ENCODE measurements at places on chromosomes 1 and 21. TPM values are rescaled to one million over a fixed set of nuclear protein-coding genes. Genes with fewer than 3 reads are reported as not detected.

- peak; percentile 49 for DNase-seq
Measured at GRCh38 chr1:35369922-35370671, 101.6 kb downstream of the ZMYM4 start.

GRCh38 chr1:171916315-171916771, 75.0 kb downstream of the DNM3 start:
- no peak for DNase-seq

DNA sequence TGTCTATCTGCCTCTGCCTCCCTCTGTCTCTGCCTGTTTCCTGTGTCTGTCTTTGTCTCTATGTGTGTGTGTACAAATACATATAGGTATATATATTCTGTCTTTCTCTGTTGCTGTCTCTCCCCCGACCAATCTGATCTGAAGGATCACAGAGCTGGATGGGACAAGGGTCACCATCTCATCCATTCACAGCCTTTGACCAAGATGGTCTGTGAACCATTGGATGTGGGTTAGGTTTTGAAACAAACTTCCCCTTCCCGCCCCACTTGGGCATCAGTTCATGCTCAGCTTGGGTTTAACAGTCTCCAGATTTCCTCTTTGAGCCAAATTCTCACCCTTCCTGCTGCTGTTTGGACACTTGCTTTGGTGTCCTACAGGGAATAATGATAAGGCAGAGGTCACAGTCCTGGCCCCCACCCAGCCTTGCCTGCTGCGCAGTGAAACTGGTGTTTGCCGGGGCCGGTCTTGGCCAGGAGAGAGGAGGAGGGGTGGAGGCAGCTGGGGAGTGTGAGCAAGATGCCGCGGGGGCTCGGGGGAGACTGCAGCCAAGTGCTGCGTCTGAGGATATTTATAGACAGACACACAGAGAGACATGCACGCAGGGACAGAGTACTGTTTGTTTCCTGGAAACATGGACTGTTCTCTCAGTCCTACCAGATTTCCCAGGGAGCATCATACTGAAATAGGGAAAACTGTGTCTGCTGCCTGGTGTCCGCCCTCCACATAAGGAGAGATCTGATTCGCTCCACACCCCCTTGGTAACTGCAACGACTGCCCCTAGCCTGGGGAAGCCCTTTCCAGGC, 27.0 kb upstream of the BTG2 start:
- peak; percentile 92 for DNase-seq

DNA sequence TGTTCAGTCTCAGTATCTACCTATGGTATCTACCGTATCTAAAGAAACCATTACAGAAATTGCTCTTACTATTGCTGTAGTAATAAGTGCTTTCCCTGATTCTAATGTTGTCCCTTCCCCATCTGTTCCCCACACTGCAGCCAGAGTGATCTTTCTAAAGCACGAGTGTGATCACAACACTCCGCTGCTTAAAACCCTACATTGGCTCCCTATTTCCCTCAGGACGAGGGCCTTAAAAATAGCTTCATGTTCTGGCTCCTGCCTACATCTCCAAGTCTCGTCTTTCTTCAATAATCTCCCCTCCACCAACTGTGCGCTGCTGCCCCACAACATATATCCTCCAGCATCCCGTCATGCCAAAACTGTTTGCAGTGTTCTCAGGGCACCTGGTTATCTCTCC, 150.6 kb downstream of the SDCCAG8 start:
- DNase-seq: no peak

CTTNBP2NL gene
- 47.4 TPM for total RNA-seq

GRCh38 chr1:226725897-226726267, 13.2 kb downstream of the ITPKB start:
- DNase-seq: no peak

DNA sequence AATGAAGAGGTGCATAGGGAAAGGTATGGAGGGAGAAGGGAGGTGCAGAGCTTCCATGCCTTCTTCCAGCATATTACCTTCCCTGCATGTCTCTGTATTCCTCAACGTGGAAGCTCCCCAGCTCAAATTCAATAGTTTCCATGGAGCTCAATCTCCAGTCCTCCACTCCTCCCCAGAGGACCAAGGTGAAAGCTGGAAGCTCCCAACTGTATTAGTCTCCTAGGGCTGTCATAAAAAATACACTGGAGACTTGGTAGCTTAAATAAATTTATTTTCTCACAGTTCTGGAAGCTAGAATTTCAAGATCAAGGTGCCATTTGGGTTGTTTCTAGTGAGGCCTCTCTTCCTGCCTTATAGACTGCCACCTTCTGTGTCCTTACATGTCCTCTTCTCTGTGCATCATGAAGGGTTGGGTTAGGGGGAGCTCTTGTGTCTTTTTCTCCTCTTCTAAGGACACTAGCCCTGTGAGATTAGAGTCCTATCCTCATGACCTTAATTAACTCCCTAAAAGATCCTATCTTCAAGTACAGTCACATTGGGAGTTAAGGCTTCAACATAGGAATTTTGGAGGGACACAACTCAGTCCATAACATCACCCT, 21.9 kb upstream of the RABGGTB start:
- DNase-seq: no peak

LCE3E gene
- not detected for total RNA-seq

HSF2BP gene
- 2.0 TPM for total RNA-seq

GRCh38 chr1:109350655-109351054, 43.8 kb upstream of the MYBPHL start:
- no peak for DNase-seq

DNA sequence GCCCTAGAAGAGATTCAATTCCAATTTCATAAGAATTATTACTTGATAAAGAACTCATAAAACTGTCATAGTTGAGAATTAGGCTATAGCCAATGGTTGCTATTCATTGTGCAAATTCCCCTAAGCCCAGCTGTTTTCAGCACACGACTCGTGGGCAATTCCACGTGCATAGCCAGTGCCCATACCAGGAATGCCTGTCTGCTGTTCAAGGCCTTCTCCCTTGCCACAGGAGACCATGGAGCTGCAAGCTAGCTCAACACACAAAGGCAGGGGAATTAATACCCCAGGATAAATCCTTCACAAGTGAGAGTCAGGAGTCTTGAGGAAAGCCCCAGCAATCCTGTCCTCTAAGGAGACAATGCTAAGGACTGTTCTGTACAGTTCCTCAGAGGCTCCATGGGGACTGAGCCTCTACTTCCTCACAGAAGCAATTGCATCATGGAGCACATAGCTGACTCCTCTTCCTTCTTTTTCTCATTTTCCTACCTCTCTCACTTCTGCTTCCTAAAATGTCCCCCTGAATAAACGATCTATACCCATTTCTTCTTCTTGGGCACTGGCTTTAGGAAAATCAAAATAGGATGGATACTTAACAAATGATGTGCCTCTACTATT, 19.1 kb upstream of the CHRM3 start:
- DNase-seq: no peak

KRTAP13-4 gene
- not detected for total RNA-seq

- DNase-seq: no peak
Measured at GRCh38 chr1:46448109-46448911, 41.3 kb upstream of the DMBX1 start.

DYNLT4 gene
- total RNA-seq: 0.52 TPM

DNA sequence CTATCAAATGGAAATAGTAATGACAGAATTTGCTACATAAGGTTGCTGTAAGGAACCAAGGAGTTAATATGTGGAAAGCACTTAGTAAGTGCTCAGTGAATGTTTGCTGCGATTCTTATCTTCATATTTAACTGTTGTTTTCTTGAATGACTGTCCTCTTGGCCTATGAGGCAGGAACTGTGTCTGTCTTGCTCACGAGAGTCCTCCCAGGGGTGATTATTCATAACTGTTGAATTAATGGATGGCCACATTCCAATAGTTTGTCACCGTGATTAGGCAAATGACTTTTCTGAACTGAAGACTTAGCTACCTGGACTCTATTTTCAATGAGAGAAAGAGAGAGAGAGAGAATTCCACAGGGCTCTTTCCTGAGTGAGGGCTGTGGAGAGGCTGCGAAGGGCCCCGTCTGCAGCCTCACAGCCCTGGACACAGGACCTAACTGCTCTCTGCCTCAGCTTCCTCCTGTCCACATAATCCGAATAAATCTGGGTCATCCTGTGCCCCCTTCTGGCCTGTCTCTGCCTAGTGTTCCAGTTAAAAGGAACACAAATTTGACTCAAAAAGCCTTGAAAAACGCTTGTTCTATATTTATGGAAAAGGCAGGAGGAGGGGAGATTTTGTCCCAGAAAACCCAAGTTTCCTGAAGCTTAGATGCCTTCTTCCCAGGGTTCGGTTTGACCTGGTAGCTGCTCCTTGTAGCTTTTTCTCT, 8.5 kb downstream of the EDN2 start:
- no peak for DNase-seq

- DNase-seq: no peak
Measured at GRCh38 chr1:53946252-53947171, at the start of gene LRRC42. TSS of gene LRRC42 (plus strand) at chr1:53946350. CDS start at chr1:53952000, 5,650 bp downstream.

DNA sequence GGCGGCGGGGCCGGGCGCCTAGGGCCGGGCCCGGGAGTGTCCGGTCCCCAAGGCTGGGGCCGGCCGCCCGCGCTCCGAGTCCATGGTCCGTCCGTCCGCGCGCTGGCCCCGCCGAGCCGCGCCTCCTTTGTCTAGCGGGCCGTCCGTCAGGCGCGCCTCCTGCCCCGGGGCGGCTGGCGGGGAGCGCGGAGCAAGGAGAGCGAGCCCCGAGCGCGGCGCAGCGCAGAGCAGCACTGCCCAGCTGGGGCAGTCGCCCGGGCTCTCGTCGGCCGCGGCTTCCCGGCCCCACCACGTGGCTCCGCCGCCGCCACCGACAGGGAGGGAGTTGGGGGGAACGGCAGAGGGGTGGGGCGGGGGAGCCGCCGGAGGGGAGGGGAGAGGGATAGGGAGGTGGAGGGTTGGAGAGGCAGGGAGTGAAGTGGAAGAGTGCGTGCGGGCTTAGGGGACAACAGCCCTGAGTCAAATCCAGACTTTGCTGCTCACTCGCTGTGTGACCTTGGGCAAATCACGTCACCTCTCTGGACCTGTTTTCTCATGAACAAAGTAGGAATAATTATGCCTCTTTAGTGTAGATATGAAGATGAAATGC, at the start of gene NKAIN1:
TSS of gene NKAIN1 (minus strand) at position 235 of the 589 bp plus-strand sequence. CDS start 340 bp downstream, outside the sequence.
- DNase-seq: no peak

GRCh38 chr1:16922885-16923431, 1.2 kb downstream of the CROCC start:
- no peak for DNase-seq

DNA sequence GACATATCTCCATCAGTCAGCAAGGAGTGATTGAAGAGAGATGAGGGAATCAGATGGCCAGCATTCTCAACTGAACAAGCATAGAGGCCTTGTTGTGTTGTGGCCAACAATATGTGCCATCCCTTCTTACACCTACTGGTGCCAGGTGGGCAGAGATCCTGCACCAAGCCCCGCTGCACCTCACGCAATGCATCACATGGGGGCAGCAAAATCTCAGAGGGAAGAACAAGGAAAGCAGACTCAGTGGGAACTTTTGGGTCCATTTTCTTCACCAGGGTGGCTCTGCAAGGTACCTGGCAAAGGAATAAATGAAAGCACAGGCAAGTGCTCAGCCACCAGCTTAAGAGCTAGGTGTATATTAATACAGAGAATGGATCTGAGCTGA, 33.2 kb downstream of the HSD3B2 start:
- DNase-seq: no peak

TMEM183A gene
- total RNA-seq: 50.7 TPM

GRCh38 chr21:42079939-42080787, 9.0 kb downstream of the UMODL1 start:
- no peak for DNase-seq

C8B gene
- total RNA-seq: not detected

FAM229A gene
- 5.5 TPM for total RNA-seq

DNA sequence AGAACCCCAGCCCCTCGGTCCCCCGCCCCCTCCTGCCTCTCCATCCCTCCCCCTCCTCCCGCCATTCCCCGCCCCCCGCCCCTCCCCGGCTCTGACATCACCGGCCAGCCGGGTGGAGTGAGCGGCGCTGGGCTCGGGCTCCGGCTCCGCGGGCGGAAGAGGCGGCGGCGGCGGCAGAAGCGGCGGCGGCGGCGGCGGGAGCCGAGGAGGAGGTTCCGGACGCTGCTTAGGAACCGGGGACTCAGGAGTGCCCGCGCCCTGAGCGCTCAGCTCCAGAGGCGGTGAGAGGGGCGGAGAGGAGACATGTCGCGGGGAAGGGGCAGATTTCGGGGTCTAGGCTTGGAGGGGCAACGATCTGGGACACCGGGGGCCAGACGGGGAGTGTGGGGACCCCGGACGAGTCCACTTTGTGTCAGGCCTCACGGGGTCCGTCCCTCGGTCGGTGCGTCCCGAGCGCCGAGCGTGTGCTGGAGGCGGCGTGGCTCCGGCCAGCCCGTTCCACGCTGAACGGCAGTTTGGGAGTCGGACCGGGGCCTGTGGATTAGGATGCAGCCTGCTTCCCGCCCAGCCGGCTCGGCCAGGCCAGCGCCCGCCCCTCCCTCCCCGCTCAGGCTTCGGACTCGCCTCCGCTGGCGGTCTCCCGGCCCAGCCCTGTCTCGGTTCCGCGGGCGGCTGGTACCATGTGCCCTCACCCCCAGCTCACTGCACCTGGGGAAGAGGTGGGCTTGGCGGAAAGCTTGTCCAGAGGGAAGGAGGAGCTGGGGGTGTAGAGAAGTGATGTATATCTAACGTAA, at the start of gene PEA15:
TSS of gene PEA15 (plus strand) at position 143 of the 794 bp plus-strand sequence. CDS start 6,161 bp downstream, outside the sequence.
- peak; percentile 79 for DNase-seq

PRXL2B gene
- 37.1 TPM for total RNA-seq

- DNase-seq: no peak
Measured at GRCh38 chr1:87963556-87963955, 634.9 kb downstream of the LMO4 start.

DNA sequence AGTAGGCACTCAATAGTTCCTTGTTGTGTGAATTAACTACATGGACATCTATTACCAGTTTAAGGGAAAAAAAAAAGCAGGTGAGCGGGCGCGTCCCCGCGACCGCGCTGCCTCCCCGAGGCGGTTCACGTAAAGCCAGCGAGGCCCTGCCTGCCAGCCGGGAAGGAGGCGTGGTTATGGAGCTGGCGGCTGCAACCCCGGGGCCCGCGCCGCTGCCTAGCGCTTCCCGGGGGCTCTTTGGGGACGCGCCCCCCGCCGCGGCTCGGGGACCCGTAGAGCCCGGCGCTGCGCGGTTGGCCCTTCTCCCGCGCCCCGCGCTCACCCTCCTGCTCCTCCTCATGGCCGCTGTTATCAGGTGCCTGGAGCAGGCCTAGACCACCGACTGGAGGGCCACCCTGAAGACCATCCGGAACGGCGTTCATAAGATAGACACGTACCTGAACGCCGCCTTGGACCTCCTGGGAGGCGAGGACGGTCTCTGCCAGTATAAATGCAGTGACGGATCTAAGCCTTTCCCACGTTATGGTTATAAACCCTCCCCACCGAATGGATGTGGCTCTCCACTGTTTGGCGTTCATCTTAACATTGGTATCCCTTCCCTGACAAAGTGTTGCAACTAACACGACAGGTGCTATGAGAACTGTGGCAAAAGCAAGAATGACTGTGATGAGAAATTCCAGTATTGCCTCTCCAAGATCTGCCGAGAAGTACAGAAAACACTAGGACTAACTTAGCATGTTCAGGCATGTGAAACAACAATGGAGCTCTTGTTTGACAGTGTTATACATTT, 2.6 kb upstream of the CC2D1B start:
- peak; percentile 60 for DNase-seq

- no peak for DNase-seq
Measured at GRCh38 chr1:217456261-217456660, 174.6 kb downstream of the GPATCH2 start.

GRCh38 chr1:147620543-147620942, 49.8 kb downstream of the ACP6 start:
- no peak for DNase-seq

Measured in ureter (tissue), 1 donor.